Fibroblast of villous mesenchyme (primary cell): ENCODE measurements at places on chromosomes 7 and 10. TPM values are rescaled to one million over a fixed set of nuclear protein-coding genes. Genes with fewer than 3 reads are reported as not detected.

- no peak for DNase-seq
Measured at GRCh38 chr7:26574476-26574875, 282.8 kb downstream of the SNX10 start.

- no peak for DNase-seq
Measured at GRCh38 chr7:88457320-88457719, 150.6 kb upstream of the STEAP4 start.

Gene GIMAP7
- total RNA-seq, result not detected in 2 replicates

Gene FAM20C
- 16.8 and 33.2 TPM in 2 replicates for total RNA-seq

Gene GIMAP4
- not detected in 2 replicates for total RNA-seq

Gene CFAP58
- total RNA-seq, result 0.43 and 0.64 TPM in 2 replicates
